ENCODE measurements at places on chromosomes 2 and 18.

GRCh38 chr2:8222979-8223694 lies 458.7 kb upstream of the ID2 start:
- DNase-seq = no peak

- DNase-seq = no peak
Measured at GRCh38 chr18:63022429-63023022, 297.0 kb downstream of the BCL2 start.

DNA sequence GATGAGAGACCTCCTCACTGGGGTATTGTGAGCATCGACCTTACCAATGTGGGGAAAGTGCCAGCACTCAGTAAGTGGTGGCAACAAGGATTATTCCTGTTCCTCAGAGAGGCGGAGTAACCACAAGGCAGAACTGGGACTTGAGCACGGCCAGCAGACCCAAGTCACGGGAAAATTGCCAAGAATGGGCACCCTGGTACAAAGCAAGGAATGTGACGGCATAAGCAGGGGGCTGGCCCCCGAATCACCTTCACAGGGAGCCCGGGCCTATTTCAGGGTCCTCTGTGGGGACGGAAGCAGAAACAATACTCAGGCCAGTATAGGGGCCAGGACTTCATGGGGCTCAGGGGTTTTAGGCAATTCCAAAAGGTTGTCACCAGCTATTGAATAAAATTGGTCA lies 25.4 kb downstream of the CENPA start:
- no peak for DNase-seq

- DNase-seq = no peak
Measured at GRCh38 chr2:196238836-196239380, 67.5 kb upstream of the STK17B start.

DNA sequence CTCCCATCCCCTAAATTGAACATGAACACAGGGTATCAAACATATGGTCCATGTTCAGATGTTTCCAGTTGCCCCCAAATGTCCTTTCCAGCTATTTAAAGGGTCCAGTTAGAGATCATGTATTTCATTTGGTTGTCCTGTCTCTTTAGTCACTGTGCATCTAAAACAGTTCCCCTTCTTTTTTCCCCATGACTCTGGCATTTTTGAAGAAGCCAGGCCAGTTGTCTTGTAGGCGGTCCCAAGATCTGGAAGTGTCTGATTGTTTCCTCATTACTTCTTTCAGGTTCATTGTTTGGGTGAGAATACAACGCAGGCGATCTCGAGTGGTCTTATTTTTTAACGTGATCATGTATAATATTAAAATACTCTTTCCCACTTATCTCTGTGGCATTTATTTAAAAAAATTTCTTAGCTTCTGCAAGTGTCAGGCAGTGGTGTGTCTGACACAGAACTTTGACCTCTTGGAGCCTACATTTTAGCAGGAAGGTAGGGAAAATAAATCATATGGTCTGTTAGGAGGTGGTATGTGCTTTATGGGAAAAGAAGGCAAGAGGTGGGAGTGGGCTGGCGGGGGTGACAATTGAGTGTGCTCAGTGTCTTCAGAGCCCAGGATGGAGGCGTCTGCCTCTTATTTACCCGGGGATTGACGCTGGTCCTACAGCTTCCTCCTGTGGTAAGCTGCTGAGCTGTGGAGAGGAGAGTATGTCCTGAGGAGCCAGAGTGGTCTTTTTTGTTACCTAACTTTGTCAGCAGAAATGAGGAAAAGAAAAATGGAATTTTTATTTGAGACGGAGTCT lies 8.1 kb downstream of the RAB31 start:
- DNase-seq = no peak

GRCh38 chr2:118278046-118278445 lies 189.8 kb downstream of the INSIG2 start:
- DNase-seq = no peak

DNA sequence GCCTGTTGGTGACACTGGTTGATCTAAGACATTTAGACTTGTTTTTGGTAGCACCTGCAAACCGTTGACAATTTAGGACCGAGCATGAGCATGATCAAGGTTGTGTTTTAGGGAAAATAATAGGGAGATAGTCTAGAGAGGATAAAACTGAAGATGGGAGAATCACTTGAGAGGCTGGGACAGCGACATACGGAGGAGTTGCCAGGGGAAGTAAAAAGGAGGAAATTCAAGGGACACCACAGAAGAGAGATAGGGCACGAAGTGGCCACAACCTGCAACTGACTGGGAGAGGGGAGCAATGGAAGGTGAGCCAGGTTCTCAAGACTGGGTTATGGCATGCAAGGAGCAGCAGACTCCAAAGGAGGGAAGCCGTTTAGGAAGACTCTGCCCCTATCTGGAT lies 1.4 kb upstream of the ATP8B1 start:
- no peak for DNase-seq

DNA sequence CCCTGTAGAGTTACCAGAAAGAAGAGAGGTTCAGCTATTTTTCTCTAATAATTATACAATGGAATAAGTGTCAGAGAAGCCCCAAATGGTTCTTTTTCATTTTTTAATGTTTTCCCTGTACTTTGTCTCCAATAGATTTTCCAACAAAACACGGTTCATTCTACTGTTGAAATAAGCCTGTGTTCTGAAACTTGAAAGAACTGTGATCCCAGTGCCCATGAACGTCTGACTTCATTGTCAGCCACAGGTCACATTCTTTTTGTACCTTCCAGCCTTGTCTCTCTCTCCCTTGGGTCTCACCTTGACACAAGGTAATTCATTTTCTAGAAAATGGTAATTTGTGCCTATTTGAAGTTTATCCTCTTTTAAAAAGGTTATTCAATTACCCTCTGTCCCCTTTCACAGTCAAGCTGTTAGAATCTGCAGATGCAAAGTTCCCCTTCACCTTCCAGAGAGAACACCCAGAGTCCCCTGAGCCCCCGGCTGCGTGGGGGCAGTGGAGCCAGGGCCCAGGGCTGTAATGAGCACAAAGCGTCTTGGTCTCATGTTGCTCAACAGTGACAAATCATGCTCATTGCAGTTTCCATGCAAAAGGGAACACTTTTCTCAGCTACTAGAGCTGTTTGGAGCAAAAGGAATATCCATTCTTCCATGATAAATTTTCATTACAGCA lies 115.2 kb downstream of the SPHKAP start:
- no peak for DNase-seq

DNA sequence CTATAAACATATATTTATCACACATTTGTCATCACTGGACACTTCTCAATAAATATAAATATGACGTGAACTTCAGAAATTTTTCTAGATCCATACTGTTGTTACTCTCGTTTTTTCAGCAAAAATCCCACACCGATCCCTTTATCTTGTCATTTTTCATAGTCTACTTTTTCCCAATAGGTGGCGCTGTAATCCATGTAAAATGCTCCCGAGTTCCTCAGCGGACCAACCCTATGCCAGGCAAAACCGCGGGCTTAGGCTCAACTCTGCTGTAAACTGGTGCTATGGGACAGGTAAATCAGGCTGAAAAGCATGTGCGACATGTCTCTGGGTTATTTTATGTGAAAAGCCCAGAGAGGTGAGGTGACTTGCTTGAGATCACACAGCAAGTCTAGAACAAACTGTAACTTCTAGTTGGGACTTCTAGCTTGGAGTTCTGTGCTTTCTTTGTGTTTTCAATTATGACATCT lies 104.0 kb downstream of the COBLL1 start:
- DNase-seq = peak; percentile 10

DNA sequence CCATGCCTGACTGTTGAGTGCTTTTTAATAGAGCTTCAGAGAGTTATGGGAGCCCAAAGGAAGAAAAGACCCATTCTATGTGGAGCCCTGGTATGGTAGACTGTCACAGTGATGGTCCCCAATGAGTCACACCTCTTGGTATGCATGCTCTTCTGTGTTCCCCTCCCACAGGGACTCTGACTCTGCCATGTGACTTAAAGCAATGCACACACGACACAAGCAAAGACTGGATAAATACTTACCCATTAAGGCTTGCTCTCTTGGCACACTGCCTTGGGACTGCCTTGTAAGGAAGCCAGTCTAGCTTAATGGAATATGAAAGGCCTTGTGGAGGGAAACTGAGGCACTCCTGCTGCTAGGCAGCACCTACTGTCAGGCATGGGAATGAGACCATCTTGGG lies 16.7 kb upstream of the DTNB start:
- no peak for DNase-seq

DNA sequence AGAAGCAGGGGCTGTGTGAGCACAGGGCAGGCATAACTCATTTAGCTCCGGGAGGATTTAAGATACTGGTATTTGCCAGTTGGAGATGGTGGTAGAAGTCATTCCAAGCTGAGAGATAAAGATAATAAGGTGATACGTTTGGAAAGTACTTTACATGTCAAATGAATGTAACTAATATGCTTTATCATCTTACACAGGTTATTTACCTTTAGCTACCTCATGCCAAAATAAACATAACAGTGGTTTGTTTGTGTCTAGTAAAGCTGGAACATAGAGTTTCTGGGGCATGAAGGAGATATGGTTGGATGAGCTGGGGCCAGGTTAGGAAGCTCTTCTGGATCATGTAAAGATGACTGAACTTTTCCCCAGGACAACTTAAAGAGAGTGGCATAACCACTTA lies 126.9 kb upstream of the PIK3C3 start:
- no peak for DNase-seq

DNA sequence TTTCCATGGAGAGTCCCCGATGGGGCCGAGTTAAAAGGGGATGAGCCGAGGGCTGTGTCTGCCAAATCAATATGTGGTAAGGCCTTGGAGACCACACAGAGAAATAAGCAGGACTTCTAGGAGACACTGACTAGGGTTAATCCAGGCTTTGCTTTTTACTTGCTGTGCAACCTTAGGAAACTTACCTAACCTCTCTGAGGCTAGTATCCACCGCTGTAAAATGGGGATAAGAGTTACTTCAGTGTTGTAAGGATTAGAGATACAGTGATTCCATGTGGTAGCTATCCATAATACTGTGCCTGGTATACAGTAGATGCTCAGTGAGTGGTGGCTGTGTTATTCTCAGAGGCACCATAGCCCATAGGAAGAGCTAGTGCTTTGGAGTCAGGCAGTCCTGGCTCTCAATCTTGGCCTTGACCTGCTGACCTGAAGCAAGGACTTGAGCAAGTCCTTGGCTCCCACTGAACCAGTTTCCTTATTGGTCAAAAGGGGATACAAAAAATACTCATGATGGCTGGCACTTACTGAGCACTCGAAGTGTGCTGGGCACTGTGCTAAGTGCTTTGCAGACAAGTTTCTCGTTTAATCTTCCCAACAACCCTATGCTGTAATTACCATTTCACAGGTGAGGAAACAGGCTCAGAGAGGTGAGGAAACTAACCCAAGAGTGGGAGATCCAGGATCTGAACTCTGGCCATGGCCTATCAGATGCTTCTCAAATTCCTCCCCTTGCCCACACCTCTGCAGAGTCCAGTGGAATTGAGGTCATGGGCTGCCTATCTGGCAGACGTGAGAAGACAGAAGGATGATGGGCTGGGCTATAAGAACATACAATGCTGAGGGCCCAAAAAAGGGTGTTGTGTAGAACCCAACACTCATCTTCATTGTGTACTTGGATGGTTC lies 12.0 kb upstream of the DES start:
- DNase-seq = no peak

DNA sequence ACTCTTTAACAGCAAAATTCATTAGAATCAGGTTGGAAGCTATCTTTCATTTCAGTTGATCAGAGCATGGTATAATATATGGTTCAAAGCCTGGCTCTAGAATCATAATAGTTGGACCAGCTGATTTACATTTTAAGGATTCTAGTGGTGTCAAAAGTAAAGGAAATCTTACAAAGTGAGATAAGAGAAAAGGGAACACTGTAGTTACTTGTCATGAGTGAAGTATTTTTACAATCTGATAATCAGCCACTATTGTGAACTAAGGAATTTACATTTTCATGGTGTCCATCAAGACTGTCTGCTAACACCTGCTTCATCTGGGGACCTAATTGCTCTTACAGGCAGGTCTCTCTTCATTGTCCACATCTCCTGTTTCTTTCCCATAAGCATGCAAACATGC lies 161.1 kb downstream of the SLC39A10 start:
- no peak for DNase-seq
